ENCODE measurements at places on chromosomes 3 and 15. TPM values are rescaled to one million over a fixed set of nuclear protein-coding genes. Genes with fewer than 3 reads are reported as not detected.

Gene FBXL22
- 1.1 TPM for total RNA-seq

Gene CLSTN2
- not detected for total RNA-seq

Gene TRIM42
- total RNA-seq: not detected

Gene PPARG
- 0.74 TPM for total RNA-seq

Gene AADAC
- not detected for total RNA-seq

Gene KAT2B
- total RNA-seq: 48.7 TPM

Gene TRIM71
- total RNA-seq: 0.07 TPM

Gene FETUB
- total RNA-seq: not detected

Gene SPINT1
- total RNA-seq: 7.6 TPM

Gene GP5
- 0.31 TPM for total RNA-seq

Gene EAF1
- total RNA-seq: 26.8 TPM

Gene KCNMB3
- 0.71 TPM for total RNA-seq

Gene FES
- 2.5 TPM for total RNA-seq

Gene CORO2B
- not detected for total RNA-seq

GRCh38 chr3:51937611-51938450, 3.9 kb downstream of the RRP9 start:
- H3K27me3 ChIP-seq: no peaks in the 10 kb centered on the region
- H3K36me3 ChIP-seq: peaks cover 32% of the 10 kb centered on the region
- H3K4me1 ChIP-seq: peaks cover 23% of the 10 kb centered on the region

DNA sequence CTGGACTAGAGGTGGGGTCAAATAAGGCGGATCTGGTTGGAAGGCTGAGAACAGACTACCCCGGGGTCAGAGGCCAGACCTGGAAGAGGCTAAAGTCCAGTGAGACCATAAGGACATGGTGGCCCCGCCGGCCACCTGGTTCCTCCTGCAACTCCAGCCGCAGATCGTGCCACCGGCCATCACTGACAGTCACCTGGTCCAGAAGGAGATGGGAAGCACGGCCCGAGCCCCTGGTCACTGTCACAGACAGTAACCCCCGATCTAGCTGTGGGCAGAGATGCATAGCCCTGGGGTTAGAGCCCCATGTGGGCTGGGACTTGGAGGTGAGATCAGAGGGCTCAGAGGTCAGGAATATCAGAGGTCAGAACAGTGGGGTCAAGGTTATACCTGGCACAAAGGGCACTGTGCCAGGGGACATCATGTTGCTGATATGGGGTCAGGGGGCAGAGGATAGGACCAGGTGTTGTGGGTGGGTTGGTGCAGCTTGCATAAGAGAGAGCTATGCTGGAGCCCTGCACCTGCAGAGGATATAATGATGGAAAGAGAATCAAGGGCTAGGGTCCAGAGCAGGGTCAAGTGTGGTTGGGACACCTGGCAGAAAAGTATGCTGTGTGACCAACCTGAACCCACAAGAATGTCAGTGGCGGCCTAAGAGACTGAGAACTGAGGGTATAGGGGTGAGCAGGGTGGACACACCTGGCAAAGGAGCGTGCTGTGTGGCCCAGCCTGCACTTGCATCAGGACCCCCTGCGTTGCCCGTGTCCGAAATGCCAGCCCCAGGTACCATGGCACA, 9.6 kb downstream of the CELSR3 start:
- H3K4me3 ChIP-seq: no peak overlapping the region
- peaks cover 12% of the 10 kb centered on the region for H3K4me1 ChIP-seq
- no peaks in the 10 kb centered on the region for H3K36me3 ChIP-seq
- H3K27me3 ChIP-seq: no peaks in the 10 kb centered on the region
- no peak overlapping the region for H3K27ac ChIP-seq
- no peak for DNase-seq

- no peaks in the 10 kb centered on the region for H3K27me3 ChIP-seq
- H3K4me3 ChIP-seq: no peak overlapping the region
- no peak overlapping the region for H3K27ac ChIP-seq
- H3K36me3 ChIP-seq: no peaks in the 10 kb centered on the region
Observed at GRCh38 chr3:54069961-54070360, 52.4 kb upstream of the CACNA2D3 start.

- no peak overlapping the region for H3K4me3 ChIP-seq
- DNase-seq: no peak
- no peaks in the 10 kb centered on the region for H3K27me3 ChIP-seq
- H3K36me3 ChIP-seq: peaks cover 14% of the 10 kb centered on the region
- no peaks in the 10 kb centered on the region for H3K4me1 ChIP-seq
Observed at GRCh38 chr3:45528429-45528828, 66.1 kb upstream of the LIMD1 start.

GRCh38 chr3:148911173-148911572, 46.1 kb downstream of the CPA3 start:
- no peaks in the 10 kb centered on the region for H3K36me3 ChIP-seq
- no peaks in the 10 kb centered on the region for H3K27me3 ChIP-seq
- H3K27ac ChIP-seq: no peak overlapping the region
- DNase-seq: no peak
- H3K4me3 ChIP-seq: no peak overlapping the region

GRCh38 chr3:55369141-55369847, 117.8 kb downstream of the WNT5A start:
- no peaks in the 10 kb centered on the region for H3K4me1 ChIP-seq
- H3K4me3 ChIP-seq: no peak overlapping the region
- DNase-seq: no peak
- no peaks in the 10 kb centered on the region for H3K27me3 ChIP-seq

- H3K27me3 ChIP-seq: no peaks in the 10 kb centered on the region
- no peaks in the 10 kb centered on the region for H3K4me1 ChIP-seq
- no peak for DNase-seq
- no peak overlapping the region for H3K27ac ChIP-seq
- H3K36me3 ChIP-seq: no peaks in the 10 kb centered on the region
Observed at GRCh38 chr3:121735047-121735696, 14.4 kb downstream of the GOLGB1 start.

GRCh38 chr3:115790759-115791158, 167.4 kb downstream of the GAP43 start:
- no peak overlapping the region for H3K27ac ChIP-seq
- no peaks in the 10 kb centered on the region for H3K27me3 ChIP-seq
- no peak for DNase-seq
- peaks cover 14% of the 10 kb centered on the region for H3K4me1 ChIP-seq
- no peaks in the 10 kb centered on the region for H3K36me3 ChIP-seq

DNA sequence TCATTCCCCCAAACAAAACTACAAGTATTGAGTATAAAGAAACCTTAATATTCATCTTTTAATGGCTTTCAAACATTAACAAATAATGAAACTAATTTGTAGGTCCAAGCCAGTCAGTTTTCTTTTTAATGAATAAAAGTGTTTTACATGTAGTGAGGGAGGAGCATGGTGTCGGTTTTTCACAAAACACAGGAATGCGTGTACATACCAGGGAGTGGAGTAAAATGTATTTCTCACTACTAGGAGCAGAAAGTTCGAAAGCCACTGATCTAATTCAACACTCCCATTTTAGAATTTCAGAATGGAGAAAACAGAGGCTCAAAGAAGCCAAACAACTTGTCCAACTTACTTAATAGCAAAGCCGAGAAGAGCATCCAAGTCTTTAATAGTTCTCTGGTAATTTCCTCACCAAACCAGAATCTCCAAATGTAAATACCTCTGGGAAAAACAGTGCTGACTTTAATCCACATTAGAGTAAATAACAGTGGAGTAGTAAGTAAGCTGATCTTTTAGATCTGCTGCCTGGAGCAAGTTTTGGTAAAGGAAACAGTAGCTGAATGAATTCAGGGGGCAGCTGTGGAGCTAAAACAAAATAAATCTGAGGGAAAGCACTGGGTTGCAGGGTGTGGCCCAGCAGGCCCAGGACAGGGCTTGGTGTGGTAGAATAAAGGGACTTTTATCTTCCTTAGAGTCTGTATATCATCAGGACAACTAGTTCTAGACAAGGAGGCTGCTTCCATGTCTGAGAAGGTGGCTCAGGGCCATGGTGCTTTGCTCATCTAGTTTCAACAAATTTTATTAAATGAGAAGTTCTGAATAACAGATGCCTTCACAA, 7.9 kb downstream of the ANP32A start:
- no peaks in the 10 kb centered on the region for H3K27me3 ChIP-seq
- no peak overlapping the region for H3K4me3 ChIP-seq
- no peak for DNase-seq
- H3K36me3 ChIP-seq: peaks cover 6% of the 10 kb centered on the region
- H3K27ac ChIP-seq: no peak overlapping the region

GRCh38 chr3:61718565-61718964, 157.2 kb downstream of the PTPRG start:
- no peak for DNase-seq
- no peaks in the 10 kb centered on the region for H3K36me3 ChIP-seq
- H3K27ac ChIP-seq: no peak overlapping the region
- H3K27me3 ChIP-seq: no peaks in the 10 kb centered on the region

DNA sequence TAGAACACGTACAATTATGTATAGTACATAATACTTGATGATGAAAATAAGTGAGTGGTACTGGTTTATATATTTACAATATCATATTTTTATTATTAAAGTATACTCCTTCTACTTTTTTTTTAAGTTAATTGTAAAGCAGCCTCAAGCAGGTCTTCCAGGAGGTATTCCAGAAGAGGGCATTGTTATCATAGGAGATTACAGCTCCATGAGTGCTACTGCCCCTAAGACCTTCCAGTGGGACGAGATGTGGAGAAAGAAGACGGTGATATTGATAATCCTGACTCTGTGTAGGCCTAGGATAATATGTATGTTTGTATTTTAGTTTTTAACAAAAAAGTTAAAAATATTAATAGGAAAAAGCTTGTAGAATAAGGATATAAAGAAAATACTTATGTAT, 40.3 kb upstream of the SCN5A start:
- no peak overlapping the region for H3K4me3 ChIP-seq
- no peak overlapping the region for H3K27ac ChIP-seq
- no peaks in the 10 kb centered on the region for H3K36me3 ChIP-seq
- H3K27me3 ChIP-seq: no peaks in the 10 kb centered on the region
- no peak for DNase-seq

GRCh38 chr3:24264748-24265158, 229.9 kb downstream of the THRB start:
- no peaks in the 10 kb centered on the region for H3K36me3 ChIP-seq
- no peak for DNase-seq
- H3K27me3 ChIP-seq: no peaks in the 10 kb centered on the region
- no peaks in the 10 kb centered on the region for H3K4me1 ChIP-seq
- H3K27ac ChIP-seq: no peak overlapping the region

DNA sequence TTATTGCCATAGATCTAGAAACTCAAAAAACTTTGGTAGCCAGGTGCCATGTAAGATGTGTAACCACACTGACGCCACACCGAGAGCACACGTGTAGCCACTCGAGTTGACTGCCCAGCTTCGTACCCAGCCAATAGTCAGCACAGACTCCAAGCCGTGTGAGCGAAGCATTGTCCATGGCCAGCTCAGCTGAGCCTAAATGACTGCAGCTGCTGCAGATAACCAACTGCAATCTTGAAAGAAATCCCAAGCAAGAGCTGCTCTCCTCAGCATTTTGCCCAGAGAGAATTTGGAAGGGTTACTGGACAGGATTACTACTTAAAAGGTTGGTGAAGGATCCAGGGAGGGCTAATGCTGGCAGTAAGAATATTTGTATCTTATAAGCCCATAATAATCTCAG, 193.0 kb upstream of the THRB start:
- no peak for DNase-seq
- no peak overlapping the region for H3K27ac ChIP-seq
- no peak overlapping the region for H3K4me3 ChIP-seq
- H3K27me3 ChIP-seq: no peaks in the 10 kb centered on the region
- H3K36me3 ChIP-seq: no peaks in the 10 kb centered on the region

DNA sequence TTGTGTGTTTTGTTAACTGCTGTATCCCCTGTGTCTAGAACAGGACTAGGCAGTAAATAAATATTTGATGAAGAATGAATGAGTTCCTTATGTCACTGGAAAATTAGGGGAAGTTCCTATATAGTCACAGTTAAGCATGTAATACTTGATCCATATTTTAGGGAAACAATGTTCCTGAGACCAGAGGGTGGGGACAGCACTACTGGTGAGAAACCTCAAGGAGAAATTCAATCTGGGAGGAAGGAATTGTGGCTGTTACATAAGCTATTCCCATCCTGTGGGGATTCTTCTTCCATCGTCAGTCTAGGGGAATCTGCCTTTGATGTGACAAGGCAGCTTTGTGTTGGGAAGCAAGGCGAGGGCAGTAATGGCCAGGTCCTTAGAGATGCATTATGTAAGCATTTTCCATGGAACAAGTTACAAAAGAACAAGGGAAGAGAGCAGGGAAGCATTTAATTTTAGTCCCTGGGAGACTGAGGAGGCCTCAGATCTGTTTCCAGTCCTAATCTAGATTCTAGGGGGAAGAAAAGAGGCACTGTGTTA, 219.3 kb upstream of the TTC14 start:
- H3K4me3 ChIP-seq: no peak overlapping the region
- H3K27ac ChIP-seq: no peak overlapping the region
- DNase-seq: no peak

- H3K36me3 ChIP-seq: no peaks in the 10 kb centered on the region
- no peaks in the 10 kb centered on the region for H3K27me3 ChIP-seq
- H3K4me3 ChIP-seq: no peak overlapping the region
- no peak for DNase-seq
- H3K4me1 ChIP-seq: no peaks in the 10 kb centered on the region
Observed at GRCh38 chr15:58684751-58685150, 64.8 kb downstream of the ADAM10 start.

DNA sequence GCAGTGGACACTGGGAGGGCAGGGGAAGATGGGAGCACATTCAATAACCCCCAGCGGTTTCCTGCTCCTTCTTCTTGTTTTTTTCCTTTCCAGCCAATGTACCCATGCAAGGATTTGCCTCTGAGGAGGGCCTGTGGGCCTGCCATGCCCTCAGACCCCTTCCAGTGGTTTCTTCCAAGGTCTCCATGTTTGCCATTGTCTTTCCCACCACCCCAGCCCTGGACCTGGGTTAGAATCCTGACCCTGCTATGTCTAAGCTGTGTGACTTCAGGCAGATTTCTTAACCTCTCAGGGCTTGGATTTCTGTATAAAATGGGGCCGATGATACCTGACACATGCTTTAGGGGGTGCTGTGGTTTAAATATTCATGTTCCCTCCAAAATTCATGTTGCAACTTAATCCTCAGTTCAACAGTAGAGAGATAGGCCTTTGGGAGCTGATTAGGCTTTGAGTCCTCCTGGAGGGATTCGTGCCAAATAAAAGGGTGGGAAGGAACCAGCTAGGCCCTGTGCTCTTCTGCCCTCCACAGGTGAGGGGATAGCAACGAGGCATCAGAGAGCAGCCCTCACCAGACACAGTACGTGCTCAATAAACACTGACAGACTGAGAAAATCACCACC, 46.3 kb upstream of the FLNB start:
- no peaks in the 10 kb centered on the region for H3K27me3 ChIP-seq
- no peaks in the 10 kb centered on the region for H3K36me3 ChIP-seq
- H3K4me1 ChIP-seq: no peaks in the 10 kb centered on the region

- H3K27ac ChIP-seq: no peak overlapping the region
- H3K4me1 ChIP-seq: no peaks in the 10 kb centered on the region
- no peaks in the 10 kb centered on the region for H3K27me3 ChIP-seq
- H3K4me3 ChIP-seq: no peak overlapping the region
Observed at GRCh38 chr3:38226273-38226672, 39.3 kb upstream of the SLC22A13 start.

- no peak overlapping the region for H3K4me3 ChIP-seq
- H3K36me3 ChIP-seq: no peaks in the 10 kb centered on the region
- H3K4me1 ChIP-seq: no peaks in the 10 kb centered on the region
- H3K27ac ChIP-seq: no peak overlapping the region
- no peaks in the 10 kb centered on the region for H3K27me3 ChIP-seq
Observed at GRCh38 chr3:140128217-140128616, 193.2 kb downstream of the CLSTN2 start.

- H3K36me3 ChIP-seq: no peaks in the 10 kb centered on the region
- DNase-seq: no peak
- H3K4me1 ChIP-seq: no peaks in the 10 kb centered on the region
- no peak overlapping the region for H3K4me3 ChIP-seq
Observed at GRCh38 chr3:28218071-28218916, 23.1 kb upstream of the CMC1 start.
